ENCODE measurements at places on chromosomes 6 and 20. TPM values are rescaled to one million over a fixed set of nuclear protein-coding genes. Genes with fewer than 3 reads are reported as not detected.

DNA sequence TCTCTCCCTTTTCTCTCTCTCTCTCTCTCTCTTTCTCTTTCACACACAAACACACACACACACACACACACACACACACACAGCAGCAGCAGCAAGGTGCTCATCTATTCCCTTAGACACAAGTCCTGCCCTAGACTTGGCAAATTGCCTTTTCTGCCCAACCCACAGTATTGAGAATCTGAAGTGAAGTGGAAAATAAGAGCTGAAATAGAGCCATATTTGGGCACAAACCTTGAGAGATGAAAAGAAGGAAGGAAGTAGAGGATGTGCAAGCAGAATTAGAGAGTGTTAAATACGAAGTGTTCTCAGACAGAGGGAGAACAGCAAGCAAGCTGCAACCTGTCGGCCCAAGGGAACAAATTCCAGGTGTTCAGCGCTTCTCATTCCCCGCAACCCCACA is 557.5 kb upstream of the NOX3 start:
- no peak for DNase-seq

- DNase-seq, result no peak
These were observed 629.1 kb downstream of the MMUT start for GRCh38 chr6:48833916-48834315.

- no peak for DNase-seq
These were observed 50.7 kb upstream of the PLCG1 start for GRCh38 chr20:41086402-41087324.

The COL9A1 gene
- not detected for total RNA-seq

The COL11A2 gene
- total RNA-seq, result 0.25 TPM

The NKX2-4 gene
- not detected for total RNA-seq

The CAP2 gene
- total RNA-seq, result 4.8 TPM
